Amygdala (tissue), 56 donors: ENCODE measurements at places on chromosomes 2 and 18.

- DNase-seq, result no peak
Observed at GRCh38 chr2:28610583-28611201, 114.8 kb downstream of the PLB1 start.

DNA sequence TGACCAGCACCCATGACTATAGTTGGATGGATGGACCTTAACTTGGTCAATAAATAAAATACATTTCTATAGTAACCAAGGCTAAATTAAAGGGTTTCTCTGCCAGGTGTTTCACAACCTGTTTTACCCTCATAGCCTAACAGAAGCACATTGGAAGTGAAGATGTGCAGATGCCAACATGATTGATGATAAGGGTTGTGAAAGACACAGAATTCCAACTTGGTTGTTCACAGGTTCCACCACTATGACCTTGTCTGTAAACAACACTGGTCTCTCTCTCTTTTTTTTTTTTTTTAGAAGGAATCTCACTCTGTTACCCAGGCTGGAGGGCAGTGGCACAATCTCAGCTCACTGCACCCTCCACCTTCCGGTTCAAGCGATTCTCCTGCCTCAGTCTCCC lies 37.5 kb upstream of the PTH2R start:
- no peak for DNase-seq

DNA sequence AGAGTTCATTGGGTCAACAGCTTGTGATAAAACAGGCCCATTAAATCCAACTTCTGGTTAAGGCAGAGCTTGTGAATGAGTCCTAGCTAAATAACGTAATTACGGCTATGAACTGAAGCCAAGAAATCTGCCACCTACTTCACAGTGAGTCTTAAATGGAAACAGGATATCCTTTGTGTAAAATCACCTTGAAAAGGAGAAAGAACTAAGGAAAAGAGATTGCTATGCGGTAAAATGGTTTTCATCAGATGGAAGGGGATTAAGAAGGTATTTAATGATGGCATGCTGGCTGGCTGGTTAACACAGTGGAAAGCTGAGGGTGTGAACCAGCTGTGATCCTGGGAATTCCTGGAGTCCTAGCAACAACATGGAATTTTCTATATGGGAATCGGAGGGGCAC lies 156.6 kb downstream of the DOK6 start:
- DNase-seq, result no peak

- no peak for DNase-seq
Observed at GRCh38 chr2:133026536-133027177, 356.7 kb upstream of the LYPD1 start.

GRCh38 chr18:79458131-79458838 lies 62.6 kb downstream of the NFATC1 start:
- no peak for DNase-seq

DNA sequence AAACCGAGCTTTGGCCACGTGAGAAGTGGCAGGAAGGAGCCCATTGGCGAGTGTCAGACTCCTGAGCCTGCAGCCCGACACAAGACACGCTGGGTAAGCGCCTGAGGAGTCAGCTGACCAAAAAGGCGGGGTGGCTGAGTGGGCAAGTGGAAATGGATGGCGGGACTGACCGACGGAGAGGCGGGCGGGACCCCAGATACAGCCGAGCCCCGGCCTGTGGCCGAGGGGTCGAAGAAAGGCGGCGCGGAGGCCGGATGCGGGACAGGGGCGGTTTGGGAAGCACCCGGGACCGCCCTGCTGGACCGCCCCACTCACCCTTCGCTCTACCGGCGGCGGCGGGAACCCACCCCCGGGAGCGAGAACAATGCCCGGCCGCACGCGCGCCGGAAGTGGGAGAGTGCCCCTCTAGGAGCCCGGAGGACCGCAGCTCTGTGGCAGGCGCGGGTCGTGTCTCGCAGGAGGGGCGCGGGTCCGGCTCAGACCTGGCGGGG lies 22.8 kb downstream of the ZSCAN30 start:
- DNase-seq, result peak; percentile 66

DNA sequence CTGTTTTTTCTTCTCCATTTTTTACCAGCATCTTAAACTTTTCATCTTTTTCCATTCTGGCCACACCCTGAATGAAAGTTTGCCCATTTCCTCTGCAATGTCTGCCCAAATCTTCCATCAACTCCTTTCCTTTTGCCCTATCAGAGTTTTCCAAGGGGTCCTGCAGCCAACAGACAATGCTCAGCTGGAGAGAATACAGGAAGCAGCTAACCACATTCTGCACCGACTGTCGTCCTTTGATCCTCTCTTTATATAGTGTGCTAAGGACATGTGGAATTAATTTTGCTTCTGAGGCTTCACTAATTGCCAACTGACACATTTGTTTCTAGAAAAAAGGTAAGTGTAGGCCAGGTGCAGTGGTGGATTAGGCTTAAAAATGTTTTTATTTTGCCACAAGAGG lies 50.5 kb upstream of the DLX2 start:
- no peak for DNase-seq

DNA sequence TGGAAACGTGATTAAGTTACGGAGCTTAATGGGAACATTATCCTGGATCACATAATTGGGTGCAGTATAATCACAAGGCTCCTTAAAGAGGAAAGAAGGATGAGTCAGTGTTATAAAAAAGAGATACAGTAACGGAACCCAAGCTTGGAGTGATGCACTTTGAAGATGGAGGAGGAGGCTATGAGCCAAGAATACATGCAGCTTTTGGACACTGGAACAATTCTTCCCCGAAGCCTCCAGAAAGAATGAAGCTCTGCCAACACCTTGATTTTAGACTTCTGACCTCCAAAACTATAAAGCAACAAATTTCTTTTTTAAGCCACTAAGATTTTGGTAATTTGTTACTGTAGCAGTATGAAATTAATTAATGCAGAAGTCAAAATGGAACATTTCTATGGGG lies 85.1 kb downstream of the CDH7 start:
- no peak for DNase-seq

DNA sequence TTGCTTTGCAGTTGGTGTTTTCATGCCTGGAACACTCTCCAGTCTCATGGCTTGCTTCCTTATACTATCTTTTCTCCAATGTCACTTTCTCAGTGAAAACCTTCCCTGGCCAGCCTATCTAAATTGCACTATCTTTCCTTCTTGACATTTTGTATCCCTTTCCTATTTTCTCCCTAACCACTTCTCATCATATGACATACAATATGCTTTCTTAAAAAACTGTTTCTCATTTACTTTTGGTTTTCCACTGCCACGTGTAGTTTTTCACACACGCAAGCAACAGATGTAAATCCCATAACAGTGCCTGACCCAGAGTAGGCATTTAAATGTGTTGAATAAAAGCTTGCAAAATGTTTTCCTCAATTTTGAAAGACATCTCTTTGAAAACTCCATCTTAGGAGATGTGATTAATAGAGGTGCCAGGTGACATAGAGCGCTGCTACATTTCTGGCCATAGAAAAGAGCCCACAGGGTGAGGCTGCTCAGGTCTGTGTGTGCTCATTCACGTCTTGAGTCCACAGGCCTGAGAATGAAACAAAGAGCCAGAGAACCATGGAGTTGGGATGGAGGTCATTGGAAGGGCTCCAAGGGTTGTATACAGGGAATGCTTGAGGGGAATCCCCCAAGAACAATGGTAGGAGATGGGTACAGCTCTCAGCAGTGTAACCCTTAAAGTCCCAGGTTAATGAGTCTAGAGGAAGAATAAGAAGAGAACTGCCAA lies 12.7 kb downstream of the ZNF24 start:
- DNase-seq, result no peak

DNA sequence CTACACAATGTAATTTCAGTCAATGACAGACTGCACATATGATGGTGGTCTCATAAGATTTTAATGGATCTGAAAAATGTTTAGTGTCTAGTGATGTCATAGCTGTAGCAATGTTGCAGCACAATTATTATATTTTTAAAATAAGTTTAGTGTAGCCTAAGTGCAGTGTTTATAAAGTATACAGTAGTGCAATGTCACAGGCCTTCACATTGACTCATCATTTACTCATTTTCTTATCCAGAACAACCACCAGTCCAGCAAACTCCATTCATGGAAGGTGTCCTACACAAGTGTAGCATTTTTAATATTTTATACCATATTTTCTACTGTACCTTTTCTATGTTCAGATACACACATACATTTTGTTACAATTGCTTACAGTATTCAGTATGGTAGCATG lies 663.1 kb downstream of the ERBB4 start:
- no peak for DNase-seq

GRCh38 chr2:39781697-39782096 lies 2.6 kb upstream of the THUMPD2 start:
- DNase-seq, result no peak

DNA sequence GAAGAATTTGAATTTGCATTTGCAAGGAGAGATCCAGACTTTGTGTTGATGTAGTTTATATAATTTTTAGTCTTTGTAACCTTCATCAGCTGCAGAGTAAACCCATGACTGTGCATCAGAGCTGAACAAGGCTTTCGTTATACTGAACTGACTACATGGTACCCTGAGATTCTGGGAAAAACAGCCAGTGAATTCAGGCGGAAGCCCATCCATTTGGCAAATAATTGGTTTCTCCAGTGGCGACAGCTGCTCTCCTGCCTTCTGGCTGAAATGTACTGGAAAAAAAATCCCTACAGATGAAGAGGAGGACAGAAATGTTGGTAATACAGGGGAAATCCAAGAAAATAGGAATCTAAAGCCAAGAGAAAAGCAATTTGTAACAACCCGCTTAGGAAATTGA lies 657.5 kb upstream of the CDH7 start:
- no peak for DNase-seq

- DNase-seq, result no peak
Observed at GRCh38 chr18:42363446-42364441, 408.7 kb downstream of the PIK3C3 start.

DNA sequence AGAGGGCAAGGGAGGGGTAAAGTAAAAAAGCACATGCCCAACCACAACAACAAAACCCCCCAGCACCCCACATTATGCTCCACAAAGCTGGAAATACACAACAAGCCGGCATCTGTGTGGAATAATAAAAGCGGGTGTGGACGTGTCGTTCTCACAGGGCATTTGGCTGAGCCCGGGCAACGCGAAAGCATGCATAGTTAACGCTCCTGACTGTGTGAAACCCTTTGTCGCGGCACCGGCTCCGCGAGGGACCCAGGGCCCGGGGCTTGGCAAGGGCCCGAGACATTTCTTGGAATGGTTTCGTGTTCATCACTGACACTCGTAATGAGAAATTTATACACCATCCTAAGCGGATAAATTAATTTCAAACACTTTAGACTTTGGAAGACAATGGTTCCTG lies 165.6 kb downstream of the INHBB start:
- peak; percentile 14 for DNase-seq

GRCh38 chr18:2906704-2907549 lies 60.1 kb downstream of the EMILIN2 start:
- no peak for DNase-seq

GRCh38 chr2:221216636-221217035 lies 355.5 kb downstream of the EPHA4 start:
- no peak for DNase-seq

GRCh38 chr2:45184606-45185005 lies 175.4 kb upstream of the SIX2 start:
- no peak for DNase-seq

DNA sequence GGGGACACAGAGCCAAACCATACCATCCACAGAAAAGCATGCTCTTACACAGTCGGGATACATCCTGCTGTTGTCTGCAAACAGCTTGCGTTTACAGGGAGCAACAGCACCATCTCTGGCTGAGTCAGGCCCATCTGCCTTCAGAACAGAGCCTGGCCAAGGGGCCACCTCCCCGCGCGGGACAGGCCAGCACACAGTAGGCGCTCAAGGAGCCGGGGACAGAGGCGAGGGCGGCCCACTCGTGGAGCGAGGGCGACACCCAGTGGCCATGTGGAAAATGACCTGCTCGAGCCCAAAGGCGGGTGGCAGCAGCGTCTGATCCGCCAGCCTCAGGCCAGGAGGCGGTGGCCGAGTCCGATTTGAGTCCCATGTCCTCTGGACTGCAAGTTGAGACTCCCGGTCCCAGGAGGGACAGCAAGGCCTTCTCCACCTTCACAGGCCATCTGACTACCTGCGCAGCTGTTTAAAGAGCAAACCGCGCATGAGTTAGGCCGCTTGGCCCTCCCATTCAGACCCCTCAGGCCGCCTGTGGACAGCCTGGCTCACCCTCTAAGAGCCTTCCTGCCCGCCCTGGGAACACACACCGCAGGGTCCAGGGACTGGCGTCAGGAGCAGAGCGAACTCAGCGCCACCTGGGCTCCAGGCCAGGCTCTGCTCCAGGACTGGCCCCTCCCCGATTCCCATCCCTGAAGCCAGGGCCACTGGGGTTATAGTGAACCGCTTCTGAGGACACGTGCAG lies 38.3 kb downstream of the TTC32 start:
- DNase-seq, result peak; percentile 67

GRCh38 chr2:139216435-139216834 lies 436.2 kb upstream of the NXPH2 start:
- DNase-seq, result no peak

GRCh38 chr2:28583899-28584553 lies 88.2 kb downstream of the PLB1 start:
- DNase-seq, result peak; percentile 27

- DNase-seq, result no peak
Observed at GRCh38 chr2:129276978-129277584, 702.4 kb upstream of the RAB6C start.

- DNase-seq, result no peak
Observed at GRCh38 chr18:73296686-73297085, 428.9 kb upstream of the NETO1 start.

GRCh38 chr2:52269696-52270485 lies 1238.0 kb upstream of the NRXN1 start:
- no peak for DNase-seq

GRCh38 chr18:37383036-37383785 lies 182.4 kb downstream of the CELF4 start:
- no peak for DNase-seq

- DNase-seq, result no peak
Observed at GRCh38 chr2:177633111-177633510, 240.5 kb downstream of the AGPS start.

DNA sequence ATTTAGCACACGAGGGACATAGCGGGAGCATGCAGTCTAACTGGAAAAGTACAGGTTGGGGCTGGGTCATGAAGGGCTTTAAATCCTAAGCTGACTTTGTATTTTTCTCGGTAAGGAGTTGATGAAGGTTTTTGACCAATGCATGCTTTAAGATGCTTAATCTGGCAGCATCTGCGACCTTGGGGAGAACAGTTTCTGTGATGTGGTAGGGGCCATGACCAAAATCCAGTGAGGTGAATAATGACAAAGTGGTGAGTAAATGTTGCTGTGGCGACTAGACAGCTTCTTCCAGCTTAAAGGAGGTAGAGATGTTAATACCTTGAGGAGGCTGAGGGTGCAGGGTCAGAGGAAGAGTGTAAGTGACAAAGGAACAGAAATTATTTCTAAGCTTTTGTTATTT lies 174.6 kb upstream of the ALPP start:
- DNase-seq, result no peak

DNA sequence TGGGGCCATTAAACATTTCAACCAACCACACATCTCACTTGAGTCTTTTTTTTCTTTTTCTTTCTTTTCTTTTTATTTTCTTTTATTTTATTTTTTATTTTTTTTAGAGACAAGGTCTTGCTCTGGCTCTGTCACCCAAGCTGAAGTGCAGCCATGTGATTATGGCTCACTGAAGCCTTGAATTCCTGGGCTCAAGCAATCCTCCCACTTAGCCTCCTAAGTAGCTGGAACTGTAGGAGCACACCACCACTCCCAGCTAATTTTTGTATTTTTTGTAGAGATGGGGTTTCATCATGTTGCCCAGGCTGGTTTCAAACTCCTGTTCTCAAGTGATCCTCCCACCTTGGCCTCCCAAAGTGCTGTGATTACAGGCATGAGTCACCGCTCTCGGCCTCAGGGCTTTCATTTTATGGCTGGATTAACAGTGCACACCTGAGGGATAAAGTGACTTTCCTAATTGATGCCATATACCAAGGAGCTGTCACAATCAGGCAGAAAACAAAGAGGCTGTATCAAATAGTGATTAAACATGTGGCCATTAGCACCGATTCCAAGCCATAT lies 21.5 kb downstream of the KIAA2012 start:
- no peak for DNase-seq
